ENCODE measurements at places on chromosomes 7 and 10.

- DNase-seq: no peak
These were observed 1069.9 kb downstream of the DNAJB9 start for GRCh38 chr7:109639561-109639960.

DNA sequence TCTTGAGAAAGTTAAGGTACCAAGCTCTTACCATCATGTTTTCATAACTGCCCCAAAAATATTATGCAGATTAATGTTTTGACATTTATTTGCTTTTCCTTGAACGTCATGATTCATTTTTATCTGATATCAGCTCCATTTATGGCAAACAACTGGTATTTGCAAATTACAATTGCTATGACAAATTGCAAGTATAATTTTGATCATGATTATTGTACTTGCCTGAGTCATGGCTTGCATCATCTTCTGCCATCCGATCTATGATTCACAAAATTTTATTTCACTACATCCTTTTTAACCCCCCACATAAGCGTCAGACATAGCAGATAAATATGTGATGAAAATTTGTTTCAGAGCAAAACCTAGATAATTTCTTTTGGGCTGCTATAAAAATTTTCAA, 155.0 kb downstream of the STK31 start:
- no peak for DNase-seq

DNA sequence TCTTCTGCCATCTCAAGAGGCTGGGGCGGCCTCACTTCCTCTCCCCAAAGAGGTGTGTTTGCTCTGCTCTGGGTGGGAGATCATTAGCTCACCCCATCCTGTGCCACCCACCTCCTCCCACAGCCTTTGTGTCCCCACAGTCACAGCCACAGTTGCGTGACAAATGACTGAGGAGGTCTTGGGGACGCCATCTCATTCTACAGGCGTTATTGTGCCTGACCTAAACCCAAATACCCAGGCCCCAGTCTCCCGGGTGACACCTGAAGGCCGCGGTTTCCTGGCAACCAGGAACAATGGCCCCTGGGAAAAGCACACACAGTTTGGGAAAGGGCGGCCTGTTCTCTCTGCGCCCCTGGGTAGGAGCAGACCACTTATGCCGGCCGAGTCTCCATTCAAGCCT, 51.6 kb downstream of the SLIT1 start:
- DNase-seq: no peak

DNA sequence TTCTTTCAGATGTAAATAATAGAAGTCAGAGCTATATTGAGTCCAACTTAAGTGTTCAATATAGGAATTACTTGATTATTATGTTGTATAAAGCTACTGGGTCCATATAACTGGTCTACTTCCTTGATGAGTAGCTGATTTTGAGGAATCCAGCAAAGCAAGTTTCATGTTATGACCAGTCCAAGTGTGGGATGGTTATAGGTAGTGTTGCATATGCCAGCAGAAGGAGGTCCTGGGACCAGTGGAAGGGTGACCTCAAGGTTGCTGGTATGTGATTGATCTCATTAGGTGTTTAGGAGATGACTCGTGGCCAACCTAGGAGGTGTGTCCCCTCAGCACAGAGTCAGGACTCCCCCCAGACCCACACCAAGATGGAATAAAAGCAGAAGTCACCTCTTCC, 551.5 kb downstream of the KCNMA1 start:
- no peak for DNase-seq

GRCh38 chr10:17418249-17418648, 36.1 kb downstream of the ST8SIA6 start:
- DNase-seq: no peak

DNA sequence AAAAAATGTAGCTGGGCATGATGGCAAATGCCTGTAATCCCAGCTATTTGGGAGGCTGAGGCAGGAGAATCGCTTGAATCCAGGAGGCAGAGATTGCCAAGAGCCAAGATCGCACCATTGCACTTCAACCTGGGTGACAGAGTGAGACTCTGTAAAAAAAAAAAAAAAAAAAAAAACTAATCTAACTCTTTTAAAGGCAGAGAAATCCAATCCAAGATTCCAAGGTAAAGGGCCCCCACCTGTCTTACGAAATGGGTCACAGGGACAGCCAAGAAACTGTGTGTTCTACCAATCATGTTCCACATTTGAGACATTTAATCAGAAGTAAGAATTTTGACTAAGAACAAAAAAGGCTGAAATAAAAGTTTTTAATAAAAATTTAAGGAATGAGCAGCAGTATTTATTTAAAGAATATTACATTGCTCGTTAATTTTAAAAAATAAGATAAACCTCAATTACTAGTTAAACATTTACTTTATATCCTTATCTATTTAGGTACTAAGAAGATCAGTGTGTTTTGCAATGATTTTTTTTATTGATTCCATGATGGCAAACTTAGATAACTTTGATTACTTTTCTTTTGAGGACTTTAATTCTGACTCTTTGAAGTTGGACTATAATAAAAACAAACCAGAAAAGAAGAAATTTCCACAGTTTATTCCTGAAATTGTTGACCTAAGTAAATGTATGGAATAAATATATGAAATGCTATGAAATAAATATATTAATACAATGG, 6.7 kb upstream of the OAT start:
- no peak for DNase-seq

GRCh38 chr7:118080947-118081346, 103.0 kb upstream of the LSM8 start:
- no peak for DNase-seq

DNA sequence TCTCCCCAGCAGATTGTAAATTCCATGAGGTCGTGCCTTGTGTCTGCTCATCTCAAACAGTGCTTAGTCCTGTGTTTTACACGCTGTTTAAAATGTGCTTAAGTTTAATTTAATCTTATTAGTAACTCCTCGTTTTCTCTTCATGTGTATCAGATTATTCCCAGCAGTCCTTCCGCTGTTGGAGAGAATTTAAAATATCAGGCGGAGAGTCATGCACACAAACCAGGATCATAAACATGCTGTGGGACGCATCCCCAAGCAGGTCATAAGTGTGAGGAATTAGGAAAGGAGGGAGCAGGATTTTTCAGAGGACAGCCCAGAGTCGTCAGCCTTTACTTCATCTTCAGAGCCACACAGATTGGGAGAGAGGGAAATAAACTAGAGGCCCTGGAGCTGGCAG, 4.2 kb upstream of the SORBS1 start:
- DNase-seq: no peak

GRCh38 chr7:103346396-103346795, 1.0 kb upstream of the PSMC2 start:
- DNase-seq: no peak

DNA sequence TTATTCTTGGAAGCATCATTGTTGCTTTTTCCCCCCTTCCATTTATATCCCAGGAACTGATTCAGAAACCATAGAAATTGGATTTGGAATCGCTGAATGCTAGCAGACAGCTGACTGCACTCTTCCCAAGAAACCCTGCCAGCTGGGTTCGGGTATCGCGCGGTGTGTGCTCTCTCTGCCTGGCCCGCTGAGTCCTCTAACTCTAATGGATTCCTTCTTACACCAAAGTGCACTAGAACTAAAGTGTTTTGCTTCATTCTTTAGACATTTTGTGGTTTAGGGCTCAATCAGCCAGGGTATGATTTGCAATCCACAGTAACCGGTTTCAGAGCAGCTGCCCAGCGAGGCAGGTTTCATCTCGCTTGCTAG, 92.2 kb downstream of the EGFR start:
- no peak for DNase-seq

DNA sequence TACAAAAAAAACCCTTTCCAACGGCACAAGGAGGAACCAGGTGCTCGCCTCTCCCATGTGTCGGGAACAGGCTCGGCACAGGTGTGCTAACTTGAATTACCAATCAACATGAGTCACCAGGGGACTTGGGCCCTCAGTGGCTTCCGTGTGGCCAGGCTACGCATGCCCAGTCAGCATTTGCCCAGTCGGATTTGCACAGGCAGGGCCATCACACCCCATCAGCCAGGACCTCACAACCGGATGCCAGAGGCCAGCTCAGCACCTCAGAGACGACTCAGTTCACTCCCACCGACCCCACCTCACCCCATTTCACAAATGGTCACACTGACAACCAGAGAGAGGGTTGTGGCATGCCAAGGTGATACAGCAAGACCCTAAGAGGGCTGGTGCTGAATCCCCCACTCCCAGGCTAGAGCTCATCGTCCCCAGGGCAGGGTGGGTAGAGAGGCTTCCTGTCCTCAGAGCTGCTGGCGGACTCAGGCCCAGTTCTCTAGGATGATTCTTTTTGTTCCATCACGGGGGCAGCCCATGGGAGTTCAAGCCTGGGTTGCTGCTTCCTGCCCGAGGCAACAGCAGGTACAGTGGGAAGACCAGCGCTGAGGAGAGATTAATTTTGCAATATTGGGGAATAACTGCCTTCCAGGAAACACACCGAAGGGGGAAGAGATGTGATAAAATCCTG, 13.6 kb downstream of the ANXA11 start:
- DNase-seq: no peak

GRCh38 chr7:2106924-2107323, 125.8 kb downstream of the MAD1L1 start:
- no peak for DNase-seq

GRCh38 chr10:34139559-34139958, 675.5 kb downstream of the PARD3 start:
- no peak for DNase-seq

GRCh38 chr7:48285373-48285772, 114.1 kb downstream of the ABCA13 start:
- DNase-seq: no peak

DNA sequence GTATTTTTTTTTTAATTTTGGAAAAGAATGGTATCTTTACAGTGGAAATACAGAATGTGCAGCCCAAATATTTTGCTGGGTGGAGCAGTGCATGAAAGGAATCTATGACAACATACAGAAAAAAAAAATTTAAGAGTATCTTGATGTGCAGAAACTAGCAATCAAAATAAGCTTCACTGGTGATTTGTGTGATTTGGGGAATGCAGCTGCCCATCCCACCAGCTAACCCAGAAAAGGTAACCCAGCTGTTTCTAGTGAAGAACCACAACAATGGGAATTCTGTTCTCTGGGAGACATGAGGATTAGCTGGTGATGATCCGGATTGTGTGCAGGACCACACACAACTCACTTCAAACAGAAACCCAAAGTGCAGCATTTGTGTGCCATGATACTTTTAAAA, 375.5 kb downstream of the SEMA3D start:
- no peak for DNase-seq

GRCh38 chr10:34193931-34194626, 621.0 kb downstream of the PARD3 start:
- DNase-seq: no peak

DNA sequence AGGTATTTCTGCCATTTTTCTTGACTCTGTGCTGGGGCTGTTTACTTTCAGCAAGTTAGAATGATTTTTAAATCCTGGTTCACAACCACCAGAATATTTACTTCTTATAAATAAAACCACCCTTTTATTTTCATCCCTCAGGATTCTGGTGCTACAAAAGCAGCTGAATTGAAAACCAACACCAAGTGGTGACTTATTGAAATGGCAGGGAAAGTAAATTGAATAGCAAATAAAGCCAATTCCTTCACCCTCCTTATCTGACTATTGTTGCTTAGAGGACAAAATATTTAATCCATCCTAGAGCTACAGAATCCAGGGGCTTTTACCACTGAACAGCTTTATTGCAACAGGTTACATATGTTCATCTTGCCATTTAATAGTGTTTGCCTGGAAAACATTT, 828.6 kb upstream of the GHITM start:
- no peak for DNase-seq

GRCh38 chr10:16599662-16600061, 78.0 kb upstream of the C1QL3 start:
- no peak for DNase-seq

GRCh38 chr7:5452470-5452899, 28.9 kb upstream of the TNRC18 start:
- no peak for DNase-seq

GRCh38 chr7:41882256-41882655, 179.4 kb upstream of the INHBA start:
- DNase-seq: no peak

DNA sequence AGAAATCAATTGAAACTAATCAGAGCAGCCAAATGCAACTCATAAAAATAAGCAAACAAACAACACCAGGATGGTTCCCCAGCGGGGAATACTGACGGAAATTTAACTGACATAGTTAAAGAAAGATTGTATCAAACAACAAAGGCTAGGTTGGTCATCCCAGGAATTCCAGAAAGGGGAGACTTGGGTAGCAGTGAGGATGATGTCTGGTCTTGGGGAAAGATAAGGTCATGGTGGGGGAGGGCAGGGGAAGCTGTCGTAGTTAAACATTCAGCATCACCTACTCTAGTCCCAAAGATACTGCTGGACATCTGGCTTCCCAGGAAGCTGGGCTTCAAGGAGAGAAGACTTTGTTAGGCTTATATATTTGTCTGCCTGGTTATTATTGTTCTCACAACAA, 50.4 kb downstream of the DYNC1I1 start:
- no peak for DNase-seq

GRCh38 chr7:26423436-26423835, 131.8 kb downstream of the SNX10 start:
- DNase-seq: no peak

- no peak for DNase-seq
These were observed 46.2 kb downstream of the PRPF18 start for GRCh38 chr10:13632884-13633440.

DNA sequence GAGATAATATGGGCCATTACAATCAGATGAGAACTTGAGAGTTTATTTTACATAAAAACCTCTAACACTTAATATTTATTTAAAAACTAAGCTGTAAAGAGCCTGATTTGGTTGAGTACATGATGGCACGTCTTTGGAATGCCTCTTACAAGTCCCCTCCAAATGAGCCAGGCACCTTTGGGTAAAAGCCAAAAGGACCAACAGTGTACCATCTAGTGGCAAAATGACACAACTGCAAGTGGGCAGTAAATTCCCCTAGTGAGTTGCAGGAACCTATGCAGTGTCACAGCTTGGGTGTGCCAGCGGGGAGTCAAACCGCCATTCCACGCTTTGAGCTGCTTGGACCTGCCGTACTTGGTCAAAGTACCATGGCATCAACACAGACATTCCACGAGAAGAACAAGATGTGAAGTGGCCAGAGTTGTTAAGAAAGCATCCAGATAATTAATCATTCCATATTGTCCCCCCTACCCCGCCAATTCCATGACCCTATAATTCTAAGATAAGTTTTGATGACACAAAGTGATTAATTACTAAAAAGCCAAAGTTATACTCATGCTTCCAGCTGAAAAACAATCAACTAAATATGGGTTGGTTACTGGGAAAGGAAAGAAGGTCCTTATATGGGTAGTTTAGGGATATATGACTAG, 115.2 kb downstream of the SORBS1 start:
- DNase-seq: peak; percentile 1

GRCh38 chr10:18759575-18759974, 100.3 kb downstream of the ARL5B start:
- DNase-seq: no peak

GRCh38 chr10:48844616-48845015, 95.0 kb downstream of the LRRC18 start:
- DNase-seq: no peak

- no peak for DNase-seq
These were observed 712 bp upstream of the CPVL start for GRCh38 chr7:29146888-29147609.

DNA sequence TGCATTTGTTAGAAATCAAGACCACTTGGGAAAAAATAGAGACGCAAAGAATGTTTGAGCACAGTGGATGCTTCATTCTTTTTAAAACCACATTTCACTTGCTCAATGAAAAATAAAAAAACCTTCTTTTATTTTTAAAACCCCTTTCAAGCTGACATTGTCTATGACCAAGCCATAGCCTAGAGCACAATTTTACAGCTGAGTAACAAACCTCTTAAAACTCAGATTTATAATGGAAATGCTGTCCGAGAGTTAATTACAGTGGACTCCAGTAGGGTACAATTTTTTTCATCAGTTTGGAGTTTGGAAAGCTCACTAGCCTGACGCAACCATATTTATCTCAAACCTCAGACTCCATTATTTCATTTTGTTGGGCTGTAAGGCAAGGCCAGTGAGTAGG, 116.3 kb downstream of the RNLS start:
- DNase-seq: no peak
